ENCODE measurements at places on chromosomes 4 and X.

- DNase-seq: no peak
These were observed 4.4 kb upstream of the APBB2 start for GRCh38 chr4:41218703-41219102.

DNA sequence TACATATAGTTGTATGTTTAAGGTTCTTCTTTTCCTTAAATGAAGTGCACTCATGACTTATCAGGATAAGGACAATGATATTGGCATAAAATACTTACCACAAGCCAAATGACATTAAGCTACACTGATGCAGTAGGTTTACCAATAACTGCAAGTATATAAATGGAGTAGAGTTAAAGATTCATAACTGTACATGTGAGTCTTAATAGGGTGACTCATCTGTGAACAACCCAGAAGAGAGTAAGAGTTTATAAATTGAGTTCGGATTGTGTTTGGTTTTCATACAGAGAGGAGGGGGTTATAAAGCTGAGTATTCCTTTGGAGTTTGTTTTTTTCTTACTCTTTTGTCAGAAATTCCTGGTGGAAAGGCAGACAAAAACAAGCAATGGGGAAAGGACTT lies 144.8 kb downstream of the TLL1 start:
- no peak for DNase-seq

DNA sequence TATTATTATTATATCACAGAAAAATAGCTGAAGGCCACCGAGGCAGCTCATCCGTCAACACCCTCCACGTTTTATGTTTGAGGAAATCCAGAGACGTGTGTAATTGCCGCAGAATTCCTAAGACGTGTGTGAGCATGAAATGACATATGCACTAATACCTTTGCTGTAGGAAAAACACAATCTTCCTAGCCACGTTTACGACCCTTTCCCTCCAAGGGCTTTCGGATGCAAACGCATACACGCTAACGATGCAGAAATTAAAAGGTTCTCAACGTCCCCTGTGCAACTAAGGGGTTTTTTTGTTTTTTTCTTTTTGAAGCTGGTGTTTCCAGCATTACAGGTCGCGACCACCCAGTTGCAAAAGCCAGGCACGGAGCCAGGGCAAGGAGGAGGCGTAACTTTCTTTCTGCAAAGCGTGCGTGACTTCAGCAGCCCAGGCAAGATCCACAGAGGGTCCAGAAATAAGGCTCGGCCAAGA lies 33.8 kb downstream of the CRLF2 start:
- DNase-seq: no peak

DNA sequence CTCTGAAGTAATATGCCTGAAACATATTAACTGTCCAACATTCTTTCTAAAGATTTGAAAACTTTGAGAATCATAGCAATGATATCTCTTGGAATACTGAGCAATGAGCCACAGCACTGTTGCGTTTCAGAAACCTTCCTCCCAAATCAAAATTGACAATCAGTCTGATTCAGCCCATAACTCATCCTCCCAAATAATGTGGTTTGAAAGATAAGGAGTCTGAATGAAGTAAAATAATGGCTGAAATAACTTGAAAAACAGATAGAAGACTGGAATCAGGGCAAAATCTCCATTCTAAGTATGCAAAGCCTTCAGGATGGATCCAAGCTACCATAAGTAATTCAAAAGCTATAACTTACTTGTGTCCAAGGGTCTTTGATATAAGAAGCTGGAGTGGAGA lies 98.6 kb upstream of the PLS3 start:
- no peak for DNase-seq

- DNase-seq: no peak
These were observed 121.3 kb upstream of the JADE1 start for GRCh38 chr4:128688033-128688721.

DNA sequence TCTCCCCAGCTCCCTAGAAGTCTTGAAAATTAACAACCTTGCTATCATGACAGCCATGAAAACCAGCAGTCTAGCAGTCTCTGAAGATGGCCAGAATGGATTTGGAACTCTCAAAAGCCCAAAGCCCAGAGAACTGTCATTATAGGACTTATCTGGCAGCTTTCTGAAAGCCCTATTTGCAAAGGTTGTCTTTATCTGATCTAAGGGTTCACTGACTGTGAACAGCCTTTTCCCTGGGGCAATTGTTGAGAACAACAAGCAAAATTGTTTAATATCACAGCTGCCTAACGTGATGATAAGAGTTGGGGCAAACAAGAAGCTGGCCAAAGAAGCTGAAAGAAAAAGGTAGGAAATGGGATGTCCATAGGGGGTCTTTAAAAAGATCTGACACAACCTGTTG lies 20.9 kb upstream of the KLHL8 start:
- no peak for DNase-seq

DNA sequence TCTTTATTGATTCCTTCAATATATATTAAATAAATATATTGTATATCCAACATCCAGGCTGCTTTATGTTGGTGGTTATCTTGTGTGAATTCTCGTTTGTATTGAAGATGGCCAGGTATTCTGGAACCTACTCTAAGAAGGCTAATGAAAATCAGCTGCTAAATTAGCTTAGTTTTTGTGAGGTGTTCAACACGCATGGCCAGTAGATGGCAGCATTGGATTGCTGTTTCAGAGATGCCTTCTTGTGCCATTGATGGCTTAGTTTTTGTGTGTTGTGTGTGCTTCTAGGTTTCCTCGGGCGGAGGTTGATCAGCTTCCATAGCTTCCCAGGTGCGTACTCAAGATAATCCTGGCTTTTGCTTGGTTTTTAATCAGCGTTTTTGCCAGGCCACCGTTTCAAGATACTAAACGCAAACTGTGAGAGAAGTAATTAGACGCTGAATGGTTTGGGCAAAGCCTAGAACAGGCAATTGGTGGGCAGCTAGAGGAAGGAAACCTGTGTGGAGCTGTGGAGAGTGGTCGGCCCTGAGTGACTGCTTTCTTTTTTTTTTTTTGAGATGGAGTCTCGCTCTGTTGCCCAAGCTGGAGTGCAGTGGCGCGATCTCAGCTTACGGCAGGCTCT lies 15.1 kb downstream of the NOCT start:
- DNase-seq: peak; percentile 74

DNA sequence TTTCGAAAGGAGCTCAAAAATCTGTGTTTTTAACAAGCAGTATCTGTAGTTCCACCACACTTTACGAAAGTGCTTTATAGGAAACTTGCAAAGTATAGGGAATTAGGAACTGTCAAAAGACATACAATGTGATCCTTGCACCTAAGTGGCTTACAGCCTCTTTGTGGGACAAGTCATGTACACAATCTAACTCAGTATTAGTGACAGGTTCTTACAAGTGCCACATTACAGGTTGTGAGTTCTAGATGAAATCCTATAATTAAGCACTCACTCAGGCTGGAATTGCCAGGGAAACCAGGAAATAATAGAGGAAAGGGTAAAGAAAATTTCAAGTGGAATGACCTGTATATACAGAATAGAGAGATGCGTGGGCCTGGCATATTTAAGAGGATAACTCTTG lies 567.3 kb upstream of the ATOH1 start:
- DNase-seq: no peak

- no peak for DNase-seq
These were observed 231.5 kb upstream of the ATP6AP2 start for GRCh38 chrX:40349251-40349650.

GRCh38 chr4:22063613-22064012 lies 115.0 kb upstream of the KCNIP4 start:
- no peak for DNase-seq

DNA sequence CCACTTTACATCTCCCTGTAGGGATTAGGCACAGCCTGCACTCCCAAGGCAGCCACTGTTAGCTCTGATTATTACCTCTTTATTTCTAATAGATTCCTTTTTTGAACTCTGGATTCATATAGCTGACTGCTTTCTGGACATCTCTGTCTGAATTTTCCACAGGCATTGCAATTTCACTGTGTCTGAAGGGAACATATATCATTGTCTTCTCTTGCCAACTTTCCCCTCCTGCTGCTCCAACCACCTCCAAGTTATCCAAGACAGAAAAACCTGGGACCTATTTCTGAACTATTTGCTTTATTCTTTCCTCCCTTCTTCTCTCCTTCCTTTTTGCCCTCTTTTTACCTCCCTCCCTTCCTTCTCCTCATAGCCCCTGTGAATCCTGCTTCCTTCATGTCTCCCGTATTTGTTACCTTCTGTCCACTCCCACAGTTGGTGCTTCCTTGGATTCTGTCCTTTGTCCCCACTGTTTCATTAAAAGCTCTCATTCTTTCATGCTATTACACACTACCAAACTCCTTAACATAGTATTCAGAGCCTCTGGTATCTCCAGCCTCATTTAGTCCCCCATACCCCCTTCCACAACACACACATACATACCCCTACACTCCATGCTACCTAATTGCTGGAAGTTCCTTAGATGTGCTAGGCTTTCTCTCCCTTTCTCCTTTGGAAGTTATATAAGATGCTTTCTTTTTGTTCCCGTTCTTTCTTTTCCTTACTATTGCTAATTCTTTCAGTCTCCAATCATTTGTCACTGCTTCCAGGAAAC lies 34.7 kb downstream of the FGF2 start:
- no peak for DNase-seq

- no peak for DNase-seq
These were observed 973 bp downstream of the ADAMTS3 start for GRCh38 chr4:72567821-72568675.

- no peak for DNase-seq
These were observed 219.1 kb downstream of the FGF13 start for GRCh38 chrX:138492371-138492770.

DNA sequence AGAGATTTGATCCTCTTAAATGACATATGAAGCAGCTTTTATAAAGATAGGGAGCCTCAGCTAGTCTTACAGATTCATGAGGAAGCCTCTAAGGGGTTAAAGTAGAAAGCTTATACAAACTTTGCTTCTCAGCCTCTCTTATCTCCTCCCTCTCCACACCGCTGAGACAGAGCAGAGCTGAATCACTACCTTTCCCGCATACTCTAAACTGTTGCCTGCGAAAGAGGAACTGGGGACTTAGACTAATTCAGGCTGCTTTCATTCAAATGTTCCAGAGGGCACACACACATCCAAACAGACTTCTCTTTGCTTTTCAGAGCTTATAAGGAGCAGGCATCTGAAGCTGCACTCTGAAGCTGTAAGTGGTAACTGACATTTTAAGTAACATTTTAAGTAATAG lies at the start of gene SERTM2:
TSS of gene SERTM2 (plus strand) at position 169 of the 400 bp plus-strand sequence. CDS start 7,213 bp downstream, outside the sequence.
- peak; percentile 1 for DNase-seq

- no peak for DNase-seq
These were observed 7.6 kb upstream of the SYTL5 start for GRCh38 chrX:37998586-37999262.

DNA sequence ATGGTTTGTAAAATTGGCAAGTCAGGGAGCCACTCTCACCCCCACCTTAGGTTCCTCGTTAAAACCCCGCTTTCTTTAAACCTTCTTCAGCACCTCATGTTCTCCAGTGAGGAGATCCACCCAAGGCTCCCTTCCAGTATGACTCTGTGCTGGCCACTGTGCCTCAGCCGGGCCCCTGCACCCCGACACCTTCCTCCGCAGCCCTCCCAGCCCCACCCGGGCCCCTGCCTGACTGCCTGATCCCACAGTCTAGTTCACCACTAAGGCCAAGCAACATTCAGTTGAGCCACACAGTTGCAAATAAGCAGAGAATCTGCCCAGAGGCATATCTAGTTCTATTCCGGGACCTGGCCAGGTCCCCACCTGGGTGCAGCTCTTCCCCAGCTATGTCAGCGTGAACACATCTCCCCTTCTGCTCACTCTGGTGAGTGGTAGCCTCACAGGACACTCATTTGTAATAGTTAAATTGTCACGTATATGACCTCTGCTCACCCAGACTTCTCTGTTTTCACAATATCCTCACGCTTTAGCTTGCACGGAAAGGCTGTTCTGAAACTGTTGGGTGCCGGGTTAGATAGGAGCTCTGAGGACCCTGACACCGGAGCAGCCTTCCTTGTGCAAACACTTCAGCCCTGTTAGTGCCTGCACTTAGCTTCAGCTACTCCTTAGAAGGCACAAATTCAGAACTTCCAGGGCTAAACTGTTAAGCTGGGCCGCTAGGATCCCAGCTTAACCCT lies 146.8 kb downstream of the DCTD start:
- DNase-seq: no peak

GRCh38 chrX:112784692-112785091 lies 55.9 kb downstream of the AMOT start:
- DNase-seq: no peak

- no peak for DNase-seq
These were observed 25.8 kb upstream of the LIMCH1 start for GRCh38 chr4:41512136-41512535.

DNA sequence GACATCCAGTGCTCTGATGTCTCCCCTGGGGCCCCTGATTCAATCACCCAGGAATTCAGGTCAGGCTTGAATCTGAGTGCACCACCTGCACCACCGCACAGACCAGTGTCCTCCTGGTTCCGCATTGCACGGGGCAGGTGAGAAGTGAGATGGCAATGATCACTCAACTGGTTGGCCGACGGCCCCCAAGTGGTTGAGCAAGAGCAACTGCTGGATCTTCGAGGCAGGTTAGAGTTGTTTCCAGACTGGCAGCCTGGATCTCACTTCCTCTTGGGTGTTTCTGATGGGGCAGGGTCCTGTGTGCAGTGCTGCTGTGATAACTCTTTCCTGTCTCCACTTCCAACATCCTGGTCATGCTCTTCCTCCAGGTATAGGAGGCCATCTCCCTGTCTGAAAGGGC lies 50.4 kb downstream of the C4orf50 start:
- DNase-seq: no peak

GRCh38 chr4:38967260-38968095 lies 64.7 kb downstream of the TMEM156 start:
- no peak for DNase-seq

GRCh38 chr4:85986266-85986665 lies 373.6 kb downstream of the MAPK10 start:
- DNase-seq: no peak

GRCh38 chrX:122501652-122502051 lies 682.4 kb upstream of the GRIA3 start:
- no peak for DNase-seq

GRCh38 chr4:153502584-153502983 lies 36.4 kb downstream of the TMEM131L start:
- DNase-seq: no peak

DNA sequence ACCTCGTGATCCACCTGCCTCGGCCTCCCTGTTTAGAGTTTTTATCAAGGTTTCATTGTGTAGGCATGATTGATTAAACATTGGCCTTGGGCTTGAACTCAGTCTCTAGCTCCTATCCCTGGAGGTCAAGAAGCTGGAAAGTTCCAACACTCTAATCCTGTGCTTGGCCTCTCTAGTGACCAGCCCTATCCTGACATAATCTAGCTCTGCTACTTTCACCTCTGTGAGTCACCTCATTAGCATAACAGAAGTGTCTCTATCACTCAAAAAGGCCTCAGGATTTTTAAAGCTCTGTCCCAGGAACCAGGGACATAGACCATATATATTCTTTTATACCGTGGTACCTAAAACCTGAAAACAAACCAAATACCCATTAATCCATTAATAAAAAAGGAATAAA lies 377.5 kb downstream of the CENPC start:
- DNase-seq: no peak

GRCh38 chr4:40827758-40828157 lies 78.0 kb downstream of the NSUN7 start:
- no peak for DNase-seq

GRCh38 chrX:42392846-42393245 lies 385.1 kb downstream of the PPP1R2C start:
- no peak for DNase-seq
